Activated naive CD8-positive, alpha-beta T cell treated with anti-CD3 and anti-CD28 coated beads for 36 hours (primary cell): ENCODE measurements at places on chromosomes 4 and X. TPM values are rescaled to one million over a fixed set of nuclear protein-coding genes. Genes with fewer than 3 reads are reported as not detected.

GRCh38 chr4:168240821-168241220, 77.7 kb downstream of the DDX60 start:
- H3K36me3 ChIP-seq: peaks cover 54% of the 10 kb centered on the region
- H3K4me3 ChIP-seq: no peak overlapping the region
- H3K4me1 ChIP-seq: peaks cover 3% of the 10 kb centered on the region
- no peak overlapping the region for H3K27ac ChIP-seq
- no peak for DNase-seq
- no peaks in the 10 kb centered on the region for H3K27me3 ChIP-seq

- H3K27me3 ChIP-seq: no peaks in the 10 kb centered on the region
These were observed 55.8 kb downstream of the XAGE2 start for GRCh38 chrX:52424656-52425055.

SMIM10L2A gene
- 0.31 TPM for total RNA-seq

DNA sequence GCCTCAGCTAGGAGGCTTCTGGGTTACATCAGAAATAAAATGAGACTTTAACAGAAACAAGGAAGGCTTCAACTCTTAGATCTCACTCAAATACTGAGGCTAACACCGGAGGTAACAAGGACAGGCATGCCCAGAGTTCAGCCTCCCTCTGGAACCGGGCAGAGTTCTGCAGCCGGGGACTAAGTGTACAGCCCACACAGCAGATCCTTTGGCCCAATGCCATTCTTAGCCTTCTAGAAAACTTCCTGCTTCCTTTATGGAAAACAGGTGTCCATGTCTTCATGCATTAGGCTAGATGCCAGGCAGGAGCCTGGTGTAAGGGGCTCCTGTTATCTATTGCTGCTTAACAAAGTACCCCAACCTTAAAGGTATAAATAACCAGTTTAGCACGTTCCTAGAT, 369.7 kb downstream of the BCOR start:
- no peaks in the 10 kb centered on the region for H3K36me3 ChIP-seq
- peaks cover 18% of the 10 kb centered on the region for H3K4me1 ChIP-seq
- no peak for DNase-seq
- no peaks in the 10 kb centered on the region for H3K27me3 ChIP-seq
- no peak overlapping the region for H3K4me3 ChIP-seq
- H3K27ac ChIP-seq: no peak overlapping the region

CCDC160 gene
- 0.12 TPM for total RNA-seq

DDIT4L gene
- 0.34 TPM for total RNA-seq

- H3K36me3 ChIP-seq: peaks cover 25% of the 10 kb centered on the region
- DNase-seq: no peak
- no peaks in the 10 kb centered on the region for H3K27me3 ChIP-seq
- H3K4me1 ChIP-seq: peaks cover 10% of the 10 kb centered on the region
- H3K27ac ChIP-seq: no peak overlapping the region
These were observed 3.8 kb downstream of the NAP1L5 start for GRCh38 chr4:88693792-88694191.

RHOXF1 gene
- total RNA-seq: not detected

DNA sequence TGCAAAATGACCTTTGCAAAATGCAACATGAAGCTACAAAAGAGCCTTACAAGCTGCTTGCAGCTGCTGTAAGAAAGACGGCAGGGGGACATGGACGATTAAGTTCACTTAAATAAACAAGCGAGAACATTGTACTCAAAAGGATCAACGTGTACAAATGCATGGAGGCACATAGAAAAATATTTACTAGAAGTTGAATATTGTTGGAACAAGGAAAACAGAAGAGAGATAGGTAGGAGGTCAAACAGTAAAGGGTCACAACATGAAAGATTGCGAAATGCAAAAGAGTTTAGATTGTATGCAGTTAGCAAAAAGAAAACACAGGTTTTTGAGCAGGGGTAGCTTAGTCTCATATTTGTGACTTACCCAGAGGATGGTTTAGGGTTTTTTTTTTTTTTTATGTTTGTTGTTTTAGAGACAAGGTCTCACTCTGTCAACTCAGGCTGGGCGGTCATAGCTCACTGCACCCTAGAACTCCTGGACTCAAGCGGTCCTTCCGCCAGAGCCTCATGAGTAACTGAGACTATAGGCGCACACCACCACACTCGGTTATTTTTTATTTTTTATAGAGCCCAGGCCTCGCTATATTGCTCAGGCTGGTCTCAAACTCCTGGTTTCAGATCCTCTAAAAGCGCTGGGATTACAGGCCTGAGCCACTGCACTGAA, 1.4 kb upstream of the PHF8 start:
- H3K27me3 ChIP-seq: no peaks in the 10 kb centered on the region
- DNase-seq: no peak
- peaks cover 2% of the 10 kb centered on the region for H3K36me3 ChIP-seq
- peak overlapping the region; percentile 96 for H3K4me3 ChIP-seq
- H3K4me1 ChIP-seq: peaks cover 3% of the 10 kb centered on the region

DNA sequence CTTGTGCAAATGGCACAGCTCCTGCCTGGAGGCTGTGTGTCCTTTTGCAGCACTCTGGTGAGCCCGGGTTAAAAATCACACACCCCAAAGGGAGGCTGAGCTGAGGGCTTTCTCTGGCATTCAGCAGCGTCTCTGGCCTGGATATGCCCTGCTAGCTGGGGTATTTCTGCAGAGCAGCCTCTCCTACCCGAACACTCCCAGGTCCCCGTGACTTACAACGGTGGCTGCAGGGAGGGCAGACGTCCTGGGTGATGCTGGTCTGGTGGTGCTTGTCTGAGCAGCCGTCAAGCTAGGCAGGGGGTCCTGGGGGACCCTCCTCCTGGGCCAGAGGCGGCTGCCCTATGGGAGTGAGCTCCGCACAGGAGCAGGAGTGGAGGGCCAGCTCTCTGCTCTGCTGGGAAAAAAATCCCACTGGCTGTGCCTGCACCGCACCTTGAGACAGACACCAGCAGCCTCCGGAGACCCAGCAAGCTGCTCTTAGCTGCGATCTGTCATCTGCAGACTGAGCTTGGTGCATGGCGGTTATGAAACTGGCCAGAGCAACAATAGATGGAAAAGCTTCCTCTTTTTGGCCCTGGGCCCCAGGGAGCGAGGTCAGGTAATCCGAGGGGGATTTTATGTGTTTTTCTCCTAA, 41.3 kb upstream of the ASMTL start:
- no peaks in the 10 kb centered on the region for H3K27me3 ChIP-seq
- no peak for DNase-seq
- H3K4me1 ChIP-seq: peaks cover 22% of the 10 kb centered on the region
- H3K36me3 ChIP-seq: peaks cover 18% of the 10 kb centered on the region

MAGEB10 gene
- total RNA-seq: not detected

GRCh38 chr4:183354219-183354618, 32.0 kb upstream of the CLDN24 start:
- H3K27ac ChIP-seq: no peak overlapping the region
- peaks cover 5% of the 10 kb centered on the region for H3K4me1 ChIP-seq
- no peak overlapping the region for H3K4me3 ChIP-seq
- no peaks in the 10 kb centered on the region for H3K36me3 ChIP-seq
- H3K27me3 ChIP-seq: peaks cover 14% of the 10 kb centered on the region
- DNase-seq: no peak

TAF7L gene
- total RNA-seq: not detected

TMLHE gene
- total RNA-seq: 8.3 TPM

DNA sequence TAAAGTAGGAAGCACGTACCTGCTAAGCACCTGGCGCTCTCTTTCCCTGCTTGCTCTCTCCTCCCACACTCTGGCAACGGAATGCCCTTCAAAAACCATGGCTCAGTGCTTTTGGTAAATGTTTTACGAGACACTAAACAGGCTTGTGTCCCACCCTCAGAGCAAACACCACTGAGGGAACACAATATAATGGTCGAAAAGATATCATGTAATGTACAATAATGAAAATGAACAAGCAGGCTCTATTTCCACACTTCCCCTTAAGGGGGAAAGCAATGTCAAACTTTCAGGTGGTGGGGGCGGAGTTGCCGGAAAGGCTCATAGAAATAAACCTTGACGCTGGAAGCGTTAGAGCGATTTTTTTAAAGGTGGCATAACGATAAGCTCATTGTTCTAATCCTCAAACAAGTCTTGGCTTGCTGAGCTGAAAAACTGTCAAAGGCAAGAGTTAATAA, 115.1 kb downstream of the RBM47 start:
- no peaks in the 10 kb centered on the region for H3K27me3 ChIP-seq
- no peak overlapping the region for H3K4me3 ChIP-seq
- peaks cover 18% of the 10 kb centered on the region for H3K4me1 ChIP-seq
- no peaks in the 10 kb centered on the region for H3K36me3 ChIP-seq

DNA sequence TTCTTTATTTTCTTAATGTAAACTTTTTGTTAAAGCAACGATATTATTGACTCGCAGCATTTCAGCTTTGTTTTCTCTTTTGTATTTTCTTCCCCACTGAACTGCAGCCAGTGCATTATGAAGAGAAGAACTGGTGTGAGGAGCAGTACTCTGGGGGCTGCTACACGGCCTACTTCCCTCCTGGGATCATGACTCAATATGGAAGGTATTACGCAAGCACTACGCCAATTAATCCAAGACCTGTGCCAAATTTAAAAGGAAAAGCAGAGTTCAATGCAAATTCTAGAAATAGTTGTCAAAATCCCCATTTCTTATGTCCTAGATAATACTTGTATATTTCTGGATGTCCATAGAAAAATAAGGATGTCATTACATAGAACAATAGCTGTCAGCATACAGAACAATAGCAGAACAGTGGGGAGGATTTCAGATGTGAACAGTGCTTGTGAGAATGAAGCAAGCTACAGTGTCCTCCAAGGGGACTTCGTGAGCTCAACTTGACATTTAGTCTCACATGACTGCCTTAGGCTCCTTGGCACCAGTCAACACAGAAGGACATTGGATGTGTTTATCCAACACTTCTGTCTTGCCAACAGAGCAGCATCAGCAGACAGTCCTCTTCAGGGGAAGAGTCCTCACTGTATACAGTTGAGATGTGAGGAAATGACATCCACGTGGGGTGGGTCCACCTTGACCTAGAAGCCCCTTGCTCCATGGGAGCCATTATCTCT, 85.9 kb downstream of the MAOA start:
- no peak overlapping the region for H3K27ac ChIP-seq
- H3K36me3 ChIP-seq: no peaks in the 10 kb centered on the region
- H3K27me3 ChIP-seq: no peaks in the 10 kb centered on the region

TXLNG gene
- total RNA-seq: 28.1 TPM

HMGN5 gene
- 3.8 TPM for total RNA-seq

DNA sequence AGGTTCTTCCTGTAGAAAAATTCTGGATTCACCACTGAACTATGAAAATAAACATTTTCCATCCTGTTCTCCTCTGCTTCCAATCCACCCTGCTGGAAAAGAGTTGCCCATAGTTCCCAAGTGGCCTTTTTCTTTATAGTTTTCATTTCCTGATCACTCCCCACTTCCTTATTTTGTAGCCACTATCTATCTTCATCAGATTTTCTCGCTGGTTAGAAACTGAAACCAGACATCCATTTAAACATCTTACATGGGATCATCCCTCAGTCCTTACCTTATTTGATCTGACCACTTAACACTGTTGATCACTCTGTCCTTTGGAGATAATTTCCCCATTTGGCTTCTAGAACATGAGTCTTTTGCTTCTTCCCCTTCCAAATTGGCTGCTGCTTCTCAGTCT, 42.2 kb upstream of the SCOC start:
- H3K4me3 ChIP-seq: no peak overlapping the region
- DNase-seq: no peak
- no peaks in the 10 kb centered on the region for H3K4me1 ChIP-seq
- H3K27ac ChIP-seq: no peak overlapping the region
- no peaks in the 10 kb centered on the region for H3K27me3 ChIP-seq

DNA sequence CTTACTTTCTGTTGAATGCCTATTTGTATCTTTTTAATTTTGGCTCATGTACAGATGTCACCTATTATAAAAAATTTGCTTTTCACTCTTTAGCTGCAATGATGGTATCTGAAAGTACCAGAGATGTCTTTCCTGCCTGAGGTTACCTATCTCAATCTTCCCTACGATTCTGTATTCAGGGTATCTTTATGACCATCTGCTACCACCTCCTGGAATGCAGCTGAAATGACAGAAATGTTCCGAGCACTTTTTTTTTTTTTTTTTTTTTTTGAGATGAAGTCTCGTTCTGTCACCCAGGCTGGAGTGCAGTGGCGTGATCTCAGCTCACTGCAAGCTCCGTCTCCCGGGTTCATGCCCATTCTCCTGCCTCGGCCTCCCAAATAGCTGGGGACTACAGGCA, 136.4 kb downstream of the REPS2 start:
- no peaks in the 10 kb centered on the region for H3K27me3 ChIP-seq
- H3K36me3 ChIP-seq: no peaks in the 10 kb centered on the region
- no peak overlapping the region for H3K27ac ChIP-seq
- H3K4me3 ChIP-seq: no peak overlapping the region
- no peaks in the 10 kb centered on the region for H3K4me1 ChIP-seq
- no peak for DNase-seq

DNA sequence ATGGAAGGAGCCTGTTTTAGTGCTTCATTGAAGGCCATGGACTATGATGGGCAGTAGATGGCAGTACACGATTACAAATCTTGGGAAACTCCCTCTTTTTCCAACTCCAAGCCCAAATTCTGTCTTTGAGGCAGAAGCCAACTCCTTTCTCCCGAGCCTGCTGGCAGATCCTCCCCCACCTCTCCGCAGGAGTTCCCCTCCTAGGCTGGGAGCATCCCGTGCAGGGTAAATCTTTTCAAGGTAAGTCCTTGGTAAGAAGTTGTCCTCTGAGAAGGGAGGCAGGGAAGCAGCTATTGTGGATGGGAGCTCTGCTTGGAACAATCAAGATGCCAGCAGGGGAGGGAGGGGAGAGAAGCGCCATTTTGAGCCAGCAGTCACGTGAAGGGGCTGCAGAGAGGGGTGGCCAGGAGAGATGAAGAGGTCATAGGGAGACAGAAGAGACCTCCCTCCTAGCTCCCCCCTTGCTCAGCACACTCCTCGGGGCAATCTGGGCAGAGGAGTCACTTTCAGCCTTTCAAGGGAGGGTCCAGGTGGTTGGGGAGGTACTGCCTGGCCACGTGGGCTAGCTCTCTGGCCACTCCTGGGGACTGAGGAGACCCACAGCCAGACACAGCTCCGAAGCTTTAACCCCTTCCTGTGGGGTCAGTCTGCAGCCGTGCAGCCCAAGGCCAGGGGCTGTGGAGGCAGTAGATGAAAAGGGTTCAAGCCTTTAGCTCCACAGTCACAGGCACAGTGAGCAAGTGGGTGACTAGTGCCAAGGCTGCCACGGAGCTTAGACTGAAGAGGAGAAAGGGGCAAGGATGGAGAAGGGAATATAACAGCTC, 9.6 kb downstream of the CC2D2A start:
- DNase-seq: no peak
- H3K27me3 ChIP-seq: no peaks in the 10 kb centered on the region
- H3K4me1 ChIP-seq: no peaks in the 10 kb centered on the region
- H3K36me3 ChIP-seq: peaks cover 3% of the 10 kb centered on the region

HS3ST1 gene
- total RNA-seq: 0.33 TPM

DNA sequence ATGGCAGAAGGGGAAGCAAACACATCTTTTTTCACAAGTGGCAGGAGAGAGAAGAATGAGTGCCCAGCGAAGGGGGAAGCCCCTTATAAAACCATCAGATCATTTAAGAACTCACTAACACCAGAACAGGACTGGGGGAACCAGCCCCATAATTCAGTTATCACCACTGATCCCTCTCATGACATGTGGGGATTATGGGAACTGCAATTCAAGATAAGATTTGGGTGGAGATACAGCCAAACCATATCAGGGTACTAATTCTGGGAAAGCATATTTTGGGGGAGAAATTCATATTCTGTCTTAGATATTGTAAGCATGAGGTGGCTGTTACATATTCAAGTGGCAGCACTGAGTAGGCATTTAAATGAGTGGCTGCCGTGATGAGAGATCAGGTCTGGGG, 87.8 kb downstream of the RAPGEF2 start:
- H3K27me3 ChIP-seq: no peaks in the 10 kb centered on the region
- peaks cover 2% of the 10 kb centered on the region for H3K4me1 ChIP-seq
- no peak overlapping the region for H3K4me3 ChIP-seq
- no peak for DNase-seq
- peaks cover 4% of the 10 kb centered on the region for H3K36me3 ChIP-seq
- H3K27ac ChIP-seq: no peak overlapping the region
